ENCODE measurements at places on chromosomes 2 and 18. TPM values are rescaled to one million over a fixed set of nuclear protein-coding genes. Genes with fewer than 3 reads are reported as not detected.

GRCh38 chr2:85165088-85165690 lies 32.0 kb downstream of the TCF7L1 start:
- no peak for DNase-seq

Gene CLEC4F
- total RNA-seq = not detected

DNA sequence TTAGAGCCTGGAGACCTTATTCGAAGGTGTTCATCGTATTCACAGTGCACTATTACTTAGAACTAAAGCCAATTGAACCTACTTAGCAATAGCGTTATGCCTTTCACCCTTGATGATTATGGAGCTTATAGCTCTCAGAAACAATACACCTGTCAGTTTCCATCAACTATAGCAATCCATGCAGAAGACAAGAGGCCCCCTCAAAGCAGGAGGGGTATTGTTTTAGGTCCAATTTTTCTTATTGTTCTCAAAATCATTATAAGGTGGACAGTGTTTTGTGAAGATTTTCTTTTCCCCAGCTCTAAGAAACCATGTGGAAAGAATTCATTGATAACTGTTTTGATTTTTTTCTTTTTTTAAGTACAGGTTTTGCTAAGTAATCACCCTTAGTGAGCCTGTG lies 135.5 kb downstream of the MEIS1 start:
- DNase-seq = no peak

GRCh38 chr2:73850009-73850408 lies 21.2 kb downstream of the STAMBP start:
- DNase-seq = no peak

- no peak for DNase-seq
These were observed at the start of gene SLC16A14 for GRCh38 chr2:230068651-230069055. Gene SLC16A14, minus strand, starts transcription at chr2:230068924. Its CDS starts 9,572 bp downstream, at chr2:230059352.

Gene EHD3
- 7.7 TPM for total RNA-seq

GRCh38 chr2:58089081-58089480 lies 42.5 kb downstream of the VRK2 start:
- DNase-seq = no peak

DNA sequence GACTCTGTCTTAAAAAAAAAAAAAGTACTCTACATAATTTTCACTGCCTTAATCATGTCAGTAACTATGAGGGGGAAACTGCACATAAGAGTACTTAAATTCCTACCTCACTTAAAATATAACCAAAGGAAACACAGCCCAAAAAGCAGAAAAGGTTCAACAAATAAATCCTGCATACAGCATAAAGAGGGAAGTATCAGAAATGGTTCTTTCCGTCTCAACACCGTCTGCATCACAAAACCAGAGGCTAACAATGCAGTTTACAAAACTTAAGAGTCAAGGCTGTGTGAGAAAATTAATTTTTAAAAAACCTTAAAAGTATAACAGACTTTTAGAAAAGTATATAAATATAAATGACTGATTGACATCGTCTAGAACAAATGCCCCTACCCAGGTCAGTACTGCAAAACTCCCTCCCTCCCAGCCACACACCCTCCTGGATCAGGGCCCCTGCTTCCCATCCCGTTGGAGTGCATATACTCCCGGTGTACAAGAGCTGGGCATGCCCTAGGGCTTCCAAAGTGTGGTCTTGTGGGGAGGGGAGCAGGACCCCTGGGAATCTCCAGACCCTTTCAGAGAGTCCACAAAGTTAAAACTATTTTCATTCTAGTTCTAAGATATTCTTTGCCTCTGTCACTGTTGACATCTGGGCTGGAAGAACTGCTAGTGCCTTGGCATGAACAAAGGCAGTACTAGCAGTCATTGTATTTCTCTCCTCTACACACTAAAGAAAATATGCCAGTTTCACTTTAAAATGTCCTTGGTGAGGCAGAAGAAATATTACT lies 67.0 kb upstream of the SERTAD2 start:
- DNase-seq = no peak

- no peak for DNase-seq
These were observed 167.4 kb downstream of the NCK2 start for GRCh38 chr2:105912081-105912480.

Gene NBAS
- total RNA-seq = 173 TPM

Gene GPR45
- 0.82 TPM for total RNA-seq

GRCh38 chr18:50659091-50660003 lies 99.5 kb downstream of the MAPK4 start:
- no peak for DNase-seq

DNA sequence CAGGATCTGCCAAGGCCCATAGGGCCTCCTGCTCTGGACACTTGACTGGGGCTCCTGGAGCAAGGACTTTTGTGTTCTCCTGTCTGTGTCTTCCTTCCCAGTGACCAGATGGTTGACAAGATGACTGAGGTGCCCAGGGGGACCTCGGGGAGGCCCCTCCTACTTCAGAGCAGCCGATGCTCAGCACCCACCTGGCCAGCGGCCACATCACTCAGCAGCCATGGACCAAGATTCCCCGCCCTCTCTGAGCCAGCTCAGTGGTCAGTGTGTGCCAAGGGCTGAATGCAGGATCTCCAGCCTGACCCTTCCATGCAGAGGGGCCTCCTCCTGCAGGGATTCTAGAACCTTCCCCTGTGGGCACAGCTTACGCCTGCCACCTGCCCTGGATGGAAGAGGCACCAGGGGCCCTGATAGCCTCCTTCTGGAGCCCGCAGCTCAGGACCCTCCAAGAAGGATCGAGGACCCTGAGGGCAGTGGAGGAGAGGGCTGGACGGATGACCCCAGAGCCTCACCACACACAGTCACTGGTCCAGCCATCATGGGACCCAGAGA lies 87.4 kb upstream of the GPC1 start:
- no peak for DNase-seq

Gene EHBP1
- 127 TPM for total RNA-seq

GRCh38 chr18:12046046-12046750 lies 47.4 kb upstream of the ANKRD62 start:
- DNase-seq = no peak

Gene CYTIP
- 2.9 TPM for total RNA-seq

Gene DPYSL5
- total RNA-seq = 101 TPM

GRCh38 chr2:104793966-104794365 lies 59.9 kb upstream of the POU3F3 start:
- DNase-seq = no peak

Gene MRPS5
- total RNA-seq = 40.8 TPM

DNA sequence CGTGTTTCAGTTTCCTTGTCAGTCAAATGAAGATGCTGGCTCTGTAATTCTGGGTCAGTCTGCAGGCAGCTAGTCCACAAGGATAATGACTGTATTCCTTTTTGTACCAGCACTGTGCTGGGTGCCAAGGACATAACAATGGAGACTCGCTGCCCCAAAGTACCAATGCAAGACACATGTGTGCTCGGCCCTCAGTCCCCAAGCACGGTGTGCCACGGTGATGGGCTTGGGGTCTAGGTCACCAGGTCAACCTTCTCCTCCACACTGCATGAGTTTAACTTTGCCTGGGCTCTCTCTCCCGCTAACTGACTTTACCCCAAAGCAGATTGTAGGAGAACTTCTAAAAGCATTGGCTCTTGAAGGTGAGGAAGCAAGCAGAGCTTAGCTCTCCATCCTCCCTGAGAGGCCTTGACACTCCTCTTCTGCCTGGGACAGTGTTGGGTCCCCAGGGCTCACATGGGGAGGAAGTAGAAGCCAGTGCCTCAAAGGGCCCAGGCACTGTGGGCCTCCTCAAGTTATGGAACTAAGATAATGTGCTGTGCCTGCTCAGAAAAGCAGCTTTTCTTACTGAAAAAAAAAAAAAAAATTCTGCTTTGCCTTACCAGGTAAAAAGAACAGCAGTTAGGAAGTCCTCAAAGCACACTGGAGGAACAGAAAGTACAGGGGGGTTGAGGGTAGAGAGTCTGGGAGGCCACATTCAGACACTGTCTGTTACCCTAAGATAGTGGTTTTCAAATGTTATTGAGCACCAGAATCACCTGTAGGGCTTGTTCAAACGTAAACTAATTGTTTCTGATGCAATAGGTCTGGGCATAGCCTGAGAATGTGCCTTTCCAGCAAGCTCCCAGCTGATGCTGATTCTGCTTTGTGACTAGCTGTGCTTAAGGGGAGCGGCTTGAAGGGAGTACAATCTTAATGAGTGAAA lies 276.4 kb upstream of the CXCR4 start:
- no peak for DNase-seq

Gene CDC42EP3
- 22.4 TPM for total RNA-seq

GRCh38 chr2:98484121-98484557 lies 39.5 kb downstream of the INPP4A start:
- no peak for DNase-seq

Gene C2orf92
- total RNA-seq = 3.3 TPM
